ENCODE measurements at places on chromosomes 11 and 22.

- DNase-seq, result no peak
Observed at GRCh38 chr11:13259374-13259773, 18.2 kb upstream of the BMAL1 start.

- no peak for DNase-seq
Observed at GRCh38 chr11:90221803-90222458, 918 bp downstream of the CHORDC1 start.

- DNase-seq, result peak; percentile 68
Observed at GRCh38 chr11:46296528-46297448, 19.3 kb downstream of the CREB3L1 start.

DNA sequence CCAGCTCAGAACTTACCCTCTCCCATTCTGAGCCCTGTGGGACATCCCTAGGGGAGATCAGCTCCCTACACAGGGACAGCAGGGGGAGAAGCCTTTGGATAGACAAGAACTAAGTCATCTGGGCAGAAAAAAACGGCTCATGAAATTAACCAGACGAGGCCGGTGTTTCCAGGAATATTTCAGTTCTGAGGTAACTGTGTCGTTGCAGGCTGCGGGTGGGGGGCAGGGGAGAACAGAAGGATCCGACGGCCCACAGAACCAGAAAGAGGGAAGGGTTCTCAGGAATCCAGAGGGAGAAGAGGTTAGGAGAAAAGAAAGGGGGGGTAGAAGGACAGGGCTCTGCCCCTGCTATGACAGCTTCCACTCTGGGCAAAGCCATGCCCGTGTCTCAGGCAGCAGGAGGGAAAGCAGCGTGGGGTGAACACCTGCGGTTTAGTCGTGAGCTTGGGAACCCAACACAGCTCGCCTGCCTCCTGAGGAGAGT lies 3.6 kb downstream of the CLCF1 start:
- no peak for DNase-seq

- DNase-seq, result no peak
Observed at GRCh38 chr22:50016308-50016987, 3.9 kb upstream of the IL17REL start.

- DNase-seq, result no peak
Observed at GRCh38 chr11:115170133-115170815, 333.9 kb downstream of the CADM1 start.

- DNase-seq, result no peak
Observed at GRCh38 chr11:85740481-85741400, 54.7 kb upstream of the CCDC89 start.

DNA sequence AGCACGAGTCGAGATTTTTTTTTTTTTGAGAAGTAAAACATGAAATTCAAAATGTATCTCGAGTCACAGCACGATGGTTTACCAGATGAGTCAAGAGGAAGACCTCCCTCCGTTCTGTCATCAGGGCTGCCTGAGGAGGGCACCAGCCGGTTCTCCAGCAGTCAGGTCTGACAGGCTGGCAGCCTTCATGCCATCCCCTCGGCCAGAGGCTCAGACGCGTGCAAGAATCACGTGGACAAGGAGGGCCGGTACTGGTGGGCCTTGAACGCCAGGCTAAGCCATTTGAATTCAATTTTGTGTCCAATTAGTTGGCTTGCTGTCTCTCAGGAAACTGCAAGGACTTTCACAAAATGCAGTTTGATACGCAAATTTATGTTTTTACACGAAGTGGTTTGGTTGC lies 1412.2 kb downstream of the BRD1 start:
- no peak for DNase-seq

- no peak for DNase-seq
Observed at GRCh38 chr22:46592390-46592872, 27.8 kb upstream of the GRAMD4 start.

DNA sequence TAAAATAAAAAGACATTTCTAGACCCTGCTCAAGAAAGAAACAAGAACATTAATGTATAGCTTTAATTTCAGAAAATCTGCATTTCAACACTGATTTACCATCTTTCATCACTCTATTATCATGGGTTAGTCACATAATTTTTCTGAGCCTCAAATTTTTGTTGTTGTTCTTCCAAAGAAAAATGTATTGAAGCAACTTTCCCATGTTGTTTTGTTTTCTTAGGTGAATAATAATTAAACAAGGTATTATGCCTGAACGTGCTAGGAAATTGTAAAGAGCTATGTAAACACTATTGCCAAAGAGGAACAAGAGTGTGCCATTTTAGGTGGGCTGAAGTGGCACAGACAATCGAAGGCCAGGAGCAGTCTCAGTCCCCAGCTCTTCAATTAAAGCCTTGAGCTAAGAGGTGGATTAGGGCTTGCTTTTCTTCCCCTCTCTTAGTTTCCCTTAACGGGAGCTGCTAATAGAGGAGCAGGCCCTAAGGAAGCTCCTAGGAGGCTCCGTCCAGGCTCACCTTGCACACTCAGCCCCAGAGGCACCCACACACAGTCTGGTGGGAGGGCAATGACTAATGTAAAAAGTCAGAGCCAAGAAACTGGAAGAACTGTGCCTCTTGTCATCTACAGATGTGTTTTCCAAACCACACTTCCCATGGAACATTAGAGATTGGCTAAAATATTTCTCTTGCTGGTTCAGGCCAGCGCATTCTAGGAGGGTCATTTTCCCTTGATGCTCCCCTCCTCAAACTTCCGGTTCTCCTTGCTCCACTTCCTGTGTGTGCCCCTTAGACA lies 8.8 kb upstream of the UBASH3B start:
- DNase-seq, result peak; percentile 62

DNA sequence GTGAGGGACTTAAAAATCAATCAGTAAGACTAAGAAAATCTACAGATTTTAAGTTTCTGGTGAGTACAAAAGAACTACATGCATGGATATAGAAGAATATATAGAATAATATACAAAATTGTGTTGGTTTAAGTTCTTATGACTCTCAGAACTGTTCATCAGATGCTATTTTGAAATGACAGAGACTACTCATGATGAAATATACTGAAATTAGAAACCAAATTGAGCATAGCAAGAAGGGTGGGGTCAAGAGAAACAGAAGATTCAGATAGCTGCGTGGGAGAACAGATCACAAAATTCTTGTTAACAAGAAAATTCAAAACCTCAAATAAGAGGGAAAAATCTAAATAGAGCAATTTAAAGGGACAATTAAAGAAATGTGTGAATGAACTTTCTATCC lies 2125.3 kb upstream of the RAG2 start:
- DNase-seq, result no peak

DNA sequence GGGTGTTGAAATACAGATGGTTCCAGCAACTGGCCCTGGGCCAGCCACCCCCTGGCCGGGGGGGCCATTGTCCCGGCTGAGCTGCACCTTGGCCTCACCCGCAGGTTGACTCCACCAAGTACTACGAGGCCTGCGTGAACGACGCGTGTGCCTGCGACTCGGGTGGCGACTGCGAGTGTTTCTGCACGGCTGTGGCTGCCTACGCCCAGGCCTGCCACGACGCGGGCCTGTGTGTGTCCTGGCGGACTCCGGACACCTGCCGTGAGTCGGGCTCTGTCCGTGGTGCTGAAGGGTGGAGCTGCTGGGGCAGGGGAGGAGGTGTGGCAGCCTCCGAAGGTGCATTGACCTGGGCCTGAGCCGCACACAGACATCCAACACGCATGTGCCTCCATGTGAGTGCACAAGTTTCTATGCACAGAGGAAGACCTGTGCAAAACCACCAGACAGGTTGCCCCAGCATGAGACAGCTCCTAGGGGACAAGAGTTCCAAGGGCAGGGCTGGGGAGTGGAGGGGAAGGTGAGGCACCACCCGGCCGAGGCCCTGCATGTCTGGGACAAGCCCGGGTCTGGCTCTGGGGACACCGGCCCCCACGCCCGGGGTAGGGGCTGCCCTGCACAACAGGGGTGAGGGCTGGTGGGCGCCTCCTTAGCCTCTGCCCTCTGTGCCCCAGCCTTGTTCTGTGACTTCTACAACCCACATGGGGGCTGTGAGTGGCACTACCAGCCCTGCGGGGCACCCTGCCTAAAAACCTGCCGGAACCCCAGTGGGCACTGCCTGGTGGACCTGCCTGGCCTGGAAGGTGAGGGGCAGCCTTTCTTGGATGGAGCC lies 16.1 kb downstream of the MUC5B start:
- DNase-seq, result no peak

DNA sequence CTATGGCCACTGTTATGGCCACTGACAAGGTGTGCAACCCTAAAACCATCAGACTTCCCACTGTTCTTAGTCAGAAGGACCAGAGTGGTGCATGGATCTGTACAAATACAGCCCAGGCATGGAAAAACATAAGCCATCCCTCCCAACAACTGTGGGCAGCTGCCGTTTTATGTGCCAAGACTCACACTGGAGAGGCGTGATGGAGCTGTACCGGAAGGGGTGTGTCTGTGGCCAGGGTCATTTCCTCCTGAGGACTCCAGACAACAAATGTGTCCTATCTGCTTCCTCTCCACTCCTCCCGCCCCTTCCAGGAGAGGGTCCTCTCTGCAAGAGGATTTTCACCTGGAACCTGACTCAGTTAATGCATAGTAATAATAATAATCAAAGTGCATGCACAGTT lies 29.5 kb downstream of the KCNJ1 start:
- DNase-seq, result no peak

DNA sequence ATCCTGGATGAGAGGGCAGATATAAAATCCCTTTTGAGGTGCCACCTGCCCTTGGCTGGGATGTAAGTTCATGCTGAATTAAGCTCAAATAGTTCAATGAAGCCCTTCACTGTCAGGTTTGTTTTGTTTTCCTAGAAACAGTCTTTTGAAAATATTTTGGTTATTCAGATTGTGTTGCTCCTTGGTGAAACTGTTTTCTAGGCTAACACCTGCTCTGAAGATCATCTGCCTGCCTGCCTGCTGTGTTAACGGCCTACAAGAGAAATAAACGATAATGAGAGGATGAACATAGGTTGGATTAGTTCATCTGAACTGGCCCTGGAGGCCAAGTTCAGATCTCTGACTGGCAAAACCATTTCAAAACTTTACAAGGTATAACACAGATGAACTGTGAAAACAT lies 67.4 kb downstream of the ZBTB44 start:
- no peak for DNase-seq

GRCh38 chr11:5476186-5476819 lies 12.2 kb upstream of the OR52D1 start:
- DNase-seq, result peak; percentile 48

DNA sequence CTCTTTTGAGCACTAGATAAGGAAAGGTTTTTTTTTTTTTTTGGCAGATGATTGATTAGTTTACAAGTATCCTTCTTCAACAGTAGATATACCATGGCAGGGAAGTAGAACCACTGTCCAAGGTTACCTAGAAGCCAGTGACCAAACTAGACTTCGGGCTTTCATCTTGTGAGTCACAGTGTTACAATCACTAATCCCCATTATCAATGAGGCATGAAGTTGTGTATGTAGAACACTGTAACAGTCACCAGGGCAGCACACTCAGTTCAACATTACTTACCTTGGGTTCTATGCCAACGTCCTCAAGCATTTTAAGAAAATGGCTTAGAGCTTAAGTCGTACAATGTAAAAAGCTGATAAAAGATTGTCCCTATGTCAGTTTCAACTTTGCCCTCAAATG lies 430.9 kb downstream of the ETS1 start:
- no peak for DNase-seq

DNA sequence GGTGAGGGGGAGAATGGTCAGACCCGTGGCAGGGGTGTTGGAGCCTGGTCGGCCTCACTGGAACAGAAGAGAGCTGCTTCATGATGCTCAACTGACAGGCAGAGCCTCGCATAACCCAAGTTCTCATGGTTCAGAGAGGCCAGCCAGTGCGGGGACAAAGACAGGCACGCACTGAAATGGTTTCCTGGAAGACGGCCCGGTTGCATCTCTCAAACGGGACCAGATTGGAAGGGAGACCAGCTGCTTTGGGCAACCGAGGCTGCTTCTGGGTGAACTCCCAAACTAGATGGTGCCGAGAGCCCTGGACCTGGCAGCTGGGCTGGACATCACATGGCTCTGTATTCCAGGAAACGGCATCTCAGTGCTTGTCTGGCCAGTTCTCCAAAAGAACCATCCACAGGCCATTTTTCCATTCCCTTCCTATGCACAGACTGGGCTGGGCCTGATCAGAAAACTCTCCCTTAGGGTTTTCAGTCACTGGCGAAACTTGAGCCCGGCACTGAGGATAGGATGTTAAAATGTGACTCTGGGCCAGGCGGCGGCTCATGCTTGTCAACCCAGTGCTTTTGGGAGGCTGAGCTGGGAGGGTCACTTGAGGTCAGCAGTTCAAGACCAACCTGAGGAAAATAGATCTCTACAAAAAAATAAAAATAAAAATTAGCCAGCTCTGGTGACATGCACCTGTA lies 80.1 kb upstream of the PRODH start:
- DNase-seq, result no peak

GRCh38 chr11:83166193-83166866 lies 9.4 kb downstream of the PCF11 start:
- no peak for DNase-seq

GRCh38 chr22:37331034-37331428 lies 48.7 kb downstream of the CYTH4 start:
- peak; percentile 57 for DNase-seq

DNA sequence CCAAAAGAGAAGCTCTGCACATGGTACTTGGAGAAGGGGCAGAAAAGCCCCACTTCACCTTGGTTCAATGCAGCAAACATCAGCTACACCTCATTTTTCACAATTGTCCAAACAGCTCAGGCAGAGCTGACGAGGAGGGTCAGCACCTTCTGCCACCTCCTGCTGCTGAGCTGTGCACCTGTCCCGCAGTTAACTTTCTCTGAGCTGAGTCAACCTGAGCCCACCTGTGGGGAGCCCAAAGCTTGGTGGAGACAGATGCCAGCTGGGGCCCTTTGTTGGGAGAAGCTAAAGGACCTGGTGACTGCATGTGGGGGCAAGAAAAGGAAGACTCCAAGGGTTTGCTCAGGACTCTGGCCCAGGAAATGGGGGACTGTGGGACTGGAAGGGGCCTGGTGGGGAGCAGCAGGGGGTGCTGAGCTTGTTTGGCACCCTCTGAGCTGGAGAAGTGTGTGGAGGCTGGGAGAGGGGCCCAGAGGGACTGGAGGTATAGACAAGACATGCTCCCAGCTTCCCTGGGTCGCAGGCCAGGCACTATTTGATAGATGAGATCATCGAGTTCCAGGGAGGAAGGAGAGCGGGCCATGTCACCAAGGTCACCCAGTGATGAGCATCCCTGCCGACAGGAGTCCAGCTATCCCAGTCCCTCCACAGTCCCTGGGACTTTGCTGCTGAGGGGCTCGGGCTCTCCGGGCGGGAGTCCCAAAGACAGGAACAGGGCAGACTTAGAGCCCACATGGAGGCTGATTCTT lies 53.5 kb downstream of the KCNJ4 start:
- no peak for DNase-seq

DNA sequence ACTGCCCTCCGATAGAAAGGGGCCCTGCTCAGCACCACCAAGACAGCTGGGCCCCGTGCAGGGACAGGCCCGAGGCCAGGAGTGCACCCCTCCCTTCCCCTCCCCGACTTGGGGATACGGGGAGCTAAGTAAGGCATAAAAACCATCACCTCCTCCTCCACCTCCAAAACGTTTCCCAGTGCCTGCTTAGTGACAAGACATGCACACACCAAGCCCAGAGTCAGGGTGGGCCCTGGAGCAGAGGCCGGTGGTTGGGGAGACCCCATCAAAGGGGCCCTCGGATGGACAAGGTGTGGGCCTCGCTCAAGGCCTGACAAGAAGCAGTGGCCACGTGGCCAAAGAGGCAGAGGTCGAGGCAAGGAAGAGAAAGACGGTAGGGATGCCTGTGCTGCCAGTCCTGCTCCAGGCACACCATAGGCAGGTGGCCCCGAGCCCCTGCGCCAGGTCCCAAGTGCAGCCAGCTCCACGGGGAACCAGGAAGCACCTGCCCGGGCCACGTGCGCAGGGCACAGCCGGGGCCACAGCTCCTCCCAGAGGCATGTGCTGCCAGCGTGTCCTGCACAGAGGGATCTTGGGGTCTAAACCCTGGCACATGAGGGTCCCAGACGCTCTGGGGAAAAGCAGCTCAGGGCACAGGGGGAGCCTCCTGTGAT lies 53.0 kb downstream of the BRD1 start:
- no peak for DNase-seq

- DNase-seq, result peak; percentile 63
Observed at GRCh38 chr22:31583861-31584485, 78.0 kb downstream of the PISD start.

All from HCEC 1CT (cell line).